ENCODE measurements at places on chromosomes 2 and 18. TPM values are rescaled to one million over a fixed set of nuclear protein-coding genes. Genes with fewer than 3 reads are reported as not detected.

DNA sequence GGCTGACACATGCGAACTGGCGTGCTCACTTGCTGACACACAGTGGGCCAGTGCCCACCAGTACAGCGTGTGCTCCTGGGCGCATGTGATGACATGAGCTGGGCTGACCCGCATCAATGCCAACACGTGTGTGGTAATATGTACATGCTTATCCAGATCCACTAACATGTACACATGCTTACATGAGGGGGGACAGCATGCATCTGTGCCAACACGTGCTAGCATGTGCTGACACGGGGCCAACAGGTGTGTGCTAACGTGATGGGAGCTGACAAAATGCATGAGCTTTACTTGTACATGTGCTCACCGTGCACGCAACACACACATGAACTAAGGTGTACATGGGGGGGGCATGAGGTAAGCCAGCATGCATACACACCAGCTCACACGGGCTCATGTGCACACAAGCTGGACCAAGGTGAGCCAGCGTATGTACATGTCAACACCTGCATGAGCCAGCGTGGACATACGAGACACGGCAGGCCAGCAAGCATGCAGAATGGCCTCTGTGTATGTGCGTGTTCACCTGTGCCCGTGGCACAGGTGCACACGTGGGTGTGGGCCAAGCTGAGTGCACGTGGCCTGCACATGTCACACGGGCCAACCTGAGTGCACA lies 28.5 kb downstream of the GPC1 start:
- H3K4me1 ChIP-seq = no peaks in the 10 kb centered on the region
- no peak for DNase-seq
- no peak overlapping the region for H3K4me3 ChIP-seq

- H3K36me3 ChIP-seq = no peaks in the 10 kb centered on the region
- H3K27ac ChIP-seq = no peak overlapping the region
- peaks cover 5% of the 10 kb centered on the region for H3K27me3 ChIP-seq
Observed at GRCh38 chr2:54438271-54438670, 17.9 kb upstream of the SPTBN1 start.

- H3K36me3 ChIP-seq = no peaks in the 10 kb centered on the region
- H3K27ac ChIP-seq = no peak overlapping the region
- DNase-seq = no peak
- no peak overlapping the region for H3K4me3 ChIP-seq
Observed at GRCh38 chr2:102514061-102514785, 41.2 kb downstream of the SLC9A4 start.

GRCh38 chr2:101699755-101700461 lies 2.4 kb downstream of the MAP4K4 start:
- no peak for DNase-seq
- no peak overlapping the region for H3K27ac ChIP-seq
- H3K36me3 ChIP-seq = peaks cover 38% of the 10 kb centered on the region

DNA sequence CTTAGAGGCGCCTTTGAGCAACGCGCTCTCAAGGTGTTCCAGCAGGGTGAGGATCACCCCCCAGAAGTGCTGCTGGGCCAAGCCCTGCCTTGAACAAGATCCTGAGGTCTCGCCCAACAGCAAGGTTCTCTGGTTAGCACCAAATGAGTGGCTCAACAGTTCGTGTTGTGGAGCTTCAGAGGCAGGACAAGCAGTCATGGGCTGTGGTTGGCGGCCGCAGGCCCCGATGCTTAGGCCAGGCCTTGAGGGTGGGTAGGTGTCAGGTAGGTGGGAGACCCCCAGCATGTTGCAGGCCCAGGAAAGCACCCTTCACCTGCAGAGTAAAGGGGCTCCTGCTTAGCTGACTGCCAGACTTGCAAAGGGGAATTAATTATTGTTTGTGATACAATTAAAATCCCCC lies 70.2 kb upstream of the FOSL2 start:
- H3K4me1 ChIP-seq = peaks cover 4% of the 10 kb centered on the region
- DNase-seq = no peak
- H3K27ac ChIP-seq = no peak overlapping the region
- H3K4me3 ChIP-seq = no peak overlapping the region

- H3K27ac ChIP-seq = no peak overlapping the region
- no peak for DNase-seq
- no peaks in the 10 kb centered on the region for H3K36me3 ChIP-seq
- H3K27me3 ChIP-seq = no peaks in the 10 kb centered on the region
- peaks cover 4% of the 10 kb centered on the region for H3K4me1 ChIP-seq
- H3K4me3 ChIP-seq = no peak overlapping the region
Observed at GRCh38 chr18:47996091-47996541, 65.7 kb upstream of the SMAD2 start.

- DNase-seq = no peak
- H3K27ac ChIP-seq = no peak overlapping the region
- H3K4me3 ChIP-seq = no peak overlapping the region
- H3K36me3 ChIP-seq = no peaks in the 10 kb centered on the region
- H3K27me3 ChIP-seq = peaks cover 4% of the 10 kb centered on the region
Observed at GRCh38 chr2:120169020-120169419, 54.2 kb downstream of the TMEM185B start.

- H3K27me3 ChIP-seq = peaks cover 12% of the 10 kb centered on the region
- no peak for DNase-seq
- no peak overlapping the region for H3K27ac ChIP-seq
Observed at GRCh38 chr2:72828840-72829507, 3.1 kb upstream of the EXOC6B start.

GRCh38 chr2:73582364-73582763 lies 59.9 kb downstream of the NAT8 start:
- no peak overlapping the region for H3K4me3 ChIP-seq
- no peaks in the 10 kb centered on the region for H3K27me3 ChIP-seq
- peaks cover 4% of the 10 kb centered on the region for H3K4me1 ChIP-seq
- peaks cover 18% of the 10 kb centered on the region for H3K36me3 ChIP-seq
- H3K27ac ChIP-seq = no peak overlapping the region

DNA sequence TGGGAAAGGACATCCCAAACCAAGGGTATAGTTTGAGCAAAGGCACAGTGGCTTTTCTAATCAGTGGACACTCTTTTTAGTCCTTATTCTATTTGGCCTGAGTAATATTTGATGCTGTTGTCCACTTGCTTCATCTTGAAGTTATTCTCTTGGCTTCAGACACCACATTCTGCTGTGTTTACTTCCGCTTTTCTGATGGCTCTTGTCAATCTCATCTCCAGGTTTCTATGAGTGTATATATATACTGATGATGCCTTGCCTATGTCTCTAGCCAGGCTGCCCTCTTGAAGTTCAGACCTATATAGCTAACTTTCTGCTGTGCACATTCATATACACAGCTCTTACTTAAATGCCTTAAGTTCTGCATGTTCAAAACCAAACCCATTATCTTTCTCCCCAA lies 83.1 kb downstream of the EFEMP1 start:
- H3K27ac ChIP-seq = no peak overlapping the region
- no peak overlapping the region for H3K4me3 ChIP-seq
- no peaks in the 10 kb centered on the region for H3K36me3 ChIP-seq
- no peak for DNase-seq
- no peaks in the 10 kb centered on the region for H3K4me1 ChIP-seq

- H3K27me3 ChIP-seq = peaks cover 34% of the 10 kb centered on the region
- no peaks in the 10 kb centered on the region for H3K36me3 ChIP-seq
- no peak overlapping the region for H3K27ac ChIP-seq
- H3K4me1 ChIP-seq = peaks cover 8% of the 10 kb centered on the region
Observed at GRCh38 chr18:76524477-76524876, 29.4 kb upstream of the ZNF516 start.

- H3K27ac ChIP-seq = peak overlapping the region; percentile 65
- peak overlapping the region; percentile 75 for H3K4me3 ChIP-seq
- H3K36me3 ChIP-seq = peaks cover 4% of the 10 kb centered on the region
- peaks cover 32% of the 10 kb centered on the region for H3K4me1 ChIP-seq
Observed at GRCh38 chr2:37672104-37672869, 845 bp upstream of the CDC42EP3 start.

DNA sequence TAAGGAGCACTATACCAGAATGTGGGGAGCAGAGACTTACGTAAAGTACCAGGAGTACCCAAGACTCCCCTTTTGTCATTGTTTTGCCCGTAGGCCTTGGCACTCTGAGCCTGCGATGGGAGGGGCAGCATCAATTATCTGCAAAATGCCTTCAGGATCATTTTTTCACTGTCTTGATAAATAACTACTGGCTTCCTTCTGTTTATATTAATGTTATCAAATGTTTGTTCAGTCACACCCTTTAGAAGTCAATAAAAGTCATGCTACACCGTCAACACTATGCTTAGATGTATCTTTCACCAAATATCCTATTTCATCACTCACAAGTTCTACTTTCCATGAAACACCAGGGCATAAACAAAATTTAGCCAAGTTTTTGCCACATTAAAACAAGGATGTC lies 116.3 kb downstream of the FSIP2 start:
- H3K4me3 ChIP-seq = no peak overlapping the region
- no peak overlapping the region for H3K27ac ChIP-seq
- H3K4me1 ChIP-seq = no peaks in the 10 kb centered on the region
- DNase-seq = no peak

GRCh38 chr18:12031846-12032245 lies 50.5 kb downstream of the IMPA2 start:
- H3K27me3 ChIP-seq = no peaks in the 10 kb centered on the region
- no peaks in the 10 kb centered on the region for H3K36me3 ChIP-seq
- peaks cover 2% of the 10 kb centered on the region for H3K4me1 ChIP-seq
- no peak for DNase-seq
- H3K27ac ChIP-seq = no peak overlapping the region

DNA sequence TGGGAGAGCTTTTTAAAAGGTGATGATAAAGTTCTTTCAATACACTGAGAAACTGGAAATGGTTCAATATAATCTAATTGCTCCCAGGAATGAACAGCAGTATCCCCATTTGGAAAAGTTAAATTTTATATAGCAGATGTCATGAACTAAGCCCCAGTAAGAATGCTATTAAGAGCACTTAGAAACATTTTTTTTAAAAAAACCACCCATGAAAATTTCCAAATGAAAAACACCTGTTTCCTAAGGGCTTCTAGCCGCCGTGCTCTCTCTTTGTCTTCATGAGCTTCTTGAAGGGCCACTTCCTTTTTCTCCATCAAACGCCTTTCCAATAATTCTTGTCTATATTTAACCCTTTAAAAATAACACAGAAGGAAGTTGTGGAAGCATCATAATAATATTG lies 77.0 kb downstream of the UPP2 start:
- no peak overlapping the region for H3K27ac ChIP-seq
- no peaks in the 10 kb centered on the region for H3K4me1 ChIP-seq
- peaks cover 33% of the 10 kb centered on the region for H3K27me3 ChIP-seq
- H3K36me3 ChIP-seq = no peaks in the 10 kb centered on the region

DNA sequence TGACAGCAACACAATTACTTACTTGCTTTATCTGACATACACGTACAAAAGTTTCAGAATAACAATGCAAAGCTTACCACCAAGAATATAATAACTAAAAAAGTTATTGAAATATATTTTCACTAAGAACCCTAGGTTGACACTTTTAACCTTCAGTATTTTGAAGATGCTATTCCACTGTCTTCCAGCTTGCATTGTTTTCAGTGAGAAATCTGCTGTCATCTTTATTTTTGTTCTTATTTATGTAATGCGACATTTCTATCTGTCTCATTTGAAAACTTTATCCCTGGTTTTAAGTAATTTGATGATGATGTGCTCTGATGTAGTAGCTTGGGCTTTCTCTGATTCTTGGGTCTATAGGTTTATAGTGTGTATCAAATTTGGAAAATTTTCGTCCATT lies 165.0 kb upstream of the SMIM21 start:
- no peaks in the 10 kb centered on the region for H3K36me3 ChIP-seq
- H3K4me1 ChIP-seq = no peaks in the 10 kb centered on the region
- no peak overlapping the region for H3K4me3 ChIP-seq
- H3K27ac ChIP-seq = no peak overlapping the region
- H3K27me3 ChIP-seq = no peaks in the 10 kb centered on the region

- H3K27me3 ChIP-seq = peaks cover 9% of the 10 kb centered on the region
- H3K27ac ChIP-seq = no peak overlapping the region
- H3K4me1 ChIP-seq = no peaks in the 10 kb centered on the region
- H3K36me3 ChIP-seq = no peaks in the 10 kb centered on the region
- no peak overlapping the region for H3K4me3 ChIP-seq
Observed at GRCh38 chr2:227125506-227125905, 38.5 kb downstream of the COL4A4 start.

DNA sequence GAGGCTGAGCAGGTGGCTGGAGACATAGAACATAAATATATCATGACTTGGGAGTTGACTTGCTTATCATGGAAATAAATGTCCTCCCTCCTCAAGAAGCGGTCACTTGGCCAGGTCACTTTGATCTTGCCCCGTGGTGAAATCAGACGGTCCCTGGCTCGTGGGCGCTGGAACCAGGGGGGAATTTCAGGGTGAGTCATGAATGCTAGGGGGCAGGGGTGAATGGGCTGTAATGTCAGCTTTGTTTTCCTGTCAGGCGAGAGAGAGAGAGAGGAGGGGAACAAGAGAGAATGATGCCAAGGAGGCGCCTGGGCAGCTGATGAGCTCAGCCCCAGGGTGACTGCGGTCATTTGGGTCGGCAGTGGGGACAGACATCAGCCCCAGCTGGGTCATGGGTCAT lies 47.7 kb downstream of the RRM2 start:
- H3K36me3 ChIP-seq = peaks cover 34% of the 10 kb centered on the region
- no peak overlapping the region for H3K27ac ChIP-seq
- no peak overlapping the region for H3K4me3 ChIP-seq
- DNase-seq = no peak
- H3K4me1 ChIP-seq = no peaks in the 10 kb centered on the region
- no peaks in the 10 kb centered on the region for H3K27me3 ChIP-seq

DNA sequence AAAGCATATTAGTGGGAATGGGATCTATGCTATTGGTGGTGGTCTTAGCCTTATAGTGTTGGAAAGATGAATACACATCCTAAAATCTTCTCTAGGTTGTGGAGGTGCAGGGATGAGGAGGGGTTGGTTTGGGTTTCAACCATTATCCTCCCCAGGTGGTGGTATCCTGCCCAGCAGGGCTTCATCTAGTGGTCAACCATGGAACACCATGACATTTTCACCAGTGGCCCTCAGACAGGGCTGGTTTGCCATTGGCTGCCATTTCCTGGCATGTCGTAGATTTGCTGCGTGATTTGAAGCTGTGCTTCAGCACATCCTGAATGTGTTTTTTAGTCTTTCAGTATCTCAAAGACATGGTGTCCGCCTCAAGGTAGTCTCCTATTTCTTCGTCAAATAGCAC lies 391.2 kb upstream of the HNRNPA3 start:
- H3K4me1 ChIP-seq = peaks cover 16% of the 10 kb centered on the region
- no peak overlapping the region for H3K27ac ChIP-seq
- peaks cover 9% of the 10 kb centered on the region for H3K27me3 ChIP-seq
- DNase-seq = no peak

GRCh38 chr2:61244694-61245093 lies 82.7 kb downstream of the C2orf74 start:
- H3K36me3 ChIP-seq = peaks cover 60% of the 10 kb centered on the region
- H3K27me3 ChIP-seq = no peaks in the 10 kb centered on the region
- peaks cover 7% of the 10 kb centered on the region for H3K4me1 ChIP-seq
- H3K27ac ChIP-seq = no peak overlapping the region
- no peak for DNase-seq

GRCh38 chr18:67183398-67183797 lies 333.1 kb downstream of the DSEL start:
- no peak for DNase-seq
- no peaks in the 10 kb centered on the region for H3K36me3 ChIP-seq
- H3K27me3 ChIP-seq = peaks cover 2% of the 10 kb centered on the region
- H3K4me1 ChIP-seq = no peaks in the 10 kb centered on the region
- H3K27ac ChIP-seq = no peak overlapping the region
- no peak overlapping the region for H3K4me3 ChIP-seq

GRCh38 chr18:2961821-2962220 lies 51.1 kb downstream of the LPIN2 start:
- DNase-seq = no peak
- H3K27me3 ChIP-seq = no peaks in the 10 kb centered on the region
- peaks cover 82% of the 10 kb centered on the region for H3K4me1 ChIP-seq
- H3K36me3 ChIP-seq = peaks cover 35% of the 10 kb centered on the region
- H3K4me3 ChIP-seq = peak overlapping the region; percentile 80

The RAB17 gene
- not detected for total RNA-seq

The HMSD gene
- total RNA-seq = 9.1 TPM

The TUBA4B gene
- not detected for total RNA-seq

The TRIM43 gene
- total RNA-seq = 0.25 TPM

The ZNF804A gene
- not detected for total RNA-seq

The CHRND gene
- not detected for total RNA-seq

The RNF144A gene
- total RNA-seq = 19.9 TPM

The SLC4A3 gene
- 0.14 TPM for total RNA-seq

The GREB1L gene
- total RNA-seq = not detected
